ENCODE measurements at places on chromosomes 2 and 18.

DNA sequence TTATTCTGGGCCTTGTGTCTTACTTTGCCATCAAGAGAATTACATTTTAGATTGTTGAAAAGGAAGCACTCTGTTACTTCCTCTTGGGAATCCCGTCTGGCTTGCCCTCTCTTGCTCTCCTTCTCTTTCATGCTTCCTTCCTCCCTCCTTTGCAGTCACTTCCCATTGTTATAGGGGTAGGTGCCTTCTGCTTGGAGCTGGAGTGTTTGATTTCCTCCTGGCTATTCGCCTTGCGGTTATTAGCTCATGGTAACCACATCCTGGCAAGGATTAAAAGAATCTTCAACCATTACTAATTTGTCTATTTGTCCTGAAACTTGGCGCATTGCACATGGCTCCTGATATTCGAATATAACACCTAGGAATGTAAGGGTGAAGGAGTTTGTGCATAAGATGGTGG lies 115.0 kb downstream of the CERS6 start:
- DNase-seq, result no peak

DNA sequence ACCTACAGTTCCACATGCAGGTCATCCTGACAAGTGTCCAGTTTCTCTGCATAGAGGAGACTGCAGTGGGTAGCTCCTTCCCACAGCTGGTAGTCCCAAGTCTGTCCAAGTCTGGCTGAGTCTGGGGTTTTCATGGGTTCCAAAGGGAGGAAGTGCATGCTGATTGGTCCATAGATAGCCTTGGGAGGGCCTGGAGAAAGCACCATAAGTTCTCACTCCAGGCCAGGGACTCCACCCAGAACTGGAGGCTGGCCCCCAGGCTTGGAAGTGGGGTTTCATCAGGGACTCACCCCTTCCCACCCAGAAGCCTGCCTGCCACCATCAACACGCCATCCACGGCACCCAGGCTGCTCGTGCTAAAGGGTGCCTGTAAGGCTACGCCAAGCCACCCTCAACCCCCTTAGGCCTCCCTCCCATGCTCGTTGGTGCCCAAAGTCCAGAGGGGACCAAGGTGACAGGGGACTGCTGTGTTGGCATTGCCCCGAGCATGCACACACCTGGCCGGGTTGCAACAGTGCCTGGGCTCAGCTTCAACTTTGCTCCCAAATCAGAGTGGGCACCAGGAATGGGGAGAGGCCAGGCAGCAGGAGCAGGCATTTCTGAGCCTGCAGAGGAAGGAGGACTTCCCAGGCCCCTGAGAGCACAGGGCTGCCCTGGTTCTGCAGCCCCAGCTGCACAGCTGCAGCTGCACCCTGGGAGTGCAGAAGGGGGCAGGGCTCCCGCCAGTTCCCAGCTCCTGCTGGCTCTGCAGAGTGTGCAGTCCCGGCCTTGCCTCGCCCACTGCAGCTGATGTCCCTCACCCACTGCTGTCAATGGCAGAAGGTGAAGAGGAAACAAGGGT lies 116.5 kb upstream of the MAP2 start:
- DNase-seq, result no peak

DNA sequence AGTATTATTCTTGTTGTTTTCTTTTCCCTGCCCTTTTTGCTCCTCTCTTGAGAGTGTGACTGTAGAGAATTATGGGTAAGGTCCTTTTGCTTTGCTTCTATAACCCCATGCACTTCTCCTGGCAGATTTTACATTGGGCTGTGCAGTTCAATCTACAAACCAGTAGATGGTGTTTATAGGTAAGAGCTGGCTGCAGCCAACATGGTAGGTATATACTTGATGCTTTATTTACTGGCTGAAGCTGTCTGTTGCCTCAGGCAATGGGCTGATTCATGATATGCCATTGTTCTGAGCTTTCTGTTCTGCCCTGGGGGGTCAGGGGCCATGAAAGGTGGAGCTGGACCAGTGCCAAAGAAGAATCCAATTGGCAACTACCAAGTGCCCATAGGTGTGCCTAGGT lies 48.3 kb upstream of the MYL1 start:
- DNase-seq, result no peak

DNA sequence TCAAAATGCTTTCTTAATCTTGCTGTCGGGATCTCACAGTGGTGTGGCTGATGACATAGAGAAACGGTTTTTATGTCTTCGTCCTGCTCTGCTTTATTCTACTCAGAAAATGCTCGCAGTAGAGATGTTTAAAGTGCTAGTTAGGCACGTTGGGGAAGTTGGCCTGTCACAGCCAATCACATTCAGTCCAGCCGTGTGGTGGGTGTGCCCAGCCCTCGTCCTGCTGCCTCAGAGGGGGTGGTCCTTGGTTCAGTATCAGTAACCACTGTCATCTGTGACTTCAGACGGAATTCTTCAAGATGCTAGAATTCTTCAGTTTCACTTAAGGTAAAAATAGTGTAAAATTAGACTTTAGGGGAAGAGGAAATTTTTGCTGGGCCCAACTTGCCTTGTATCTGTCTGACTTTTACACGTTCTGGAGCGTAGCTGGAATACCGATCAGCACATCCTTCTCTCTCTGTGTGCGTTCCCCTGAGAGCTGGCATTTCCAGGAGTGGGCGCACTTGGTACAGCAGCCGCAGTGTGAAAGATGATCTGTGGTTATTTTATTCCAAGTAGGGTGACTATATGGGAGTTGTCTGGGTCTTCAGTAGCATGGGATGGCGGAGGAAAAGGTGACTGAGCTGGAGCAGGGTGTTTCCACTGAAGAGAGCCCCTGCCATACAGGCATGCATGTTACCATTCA lies 18.5 kb downstream of the TRAF3IP1 start:
- DNase-seq, result no peak

- no peak for DNase-seq
These were observed 82.3 kb downstream of the TWIST2 start for GRCh38 chr2:238930216-238930615.

DNA sequence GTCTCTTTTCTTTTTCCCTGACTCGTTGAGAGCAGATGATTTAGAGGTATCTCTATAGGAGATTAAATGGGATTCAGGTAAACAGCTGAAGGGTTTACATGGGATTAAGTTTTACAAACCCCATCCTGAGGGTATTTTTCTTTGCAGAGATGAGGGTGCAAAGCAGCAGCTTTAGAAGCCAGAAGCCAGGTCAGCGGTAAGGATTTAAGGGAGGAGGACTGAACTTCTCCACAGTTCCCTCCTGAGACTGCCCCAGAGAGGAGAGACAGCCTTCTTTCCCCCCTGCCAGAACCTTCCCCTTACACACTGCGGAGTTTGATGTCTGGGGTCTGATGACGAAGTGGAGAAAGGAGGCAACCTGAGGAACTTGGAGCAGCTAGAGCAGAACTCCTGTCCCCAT lies 220.1 kb downstream of the PRKCE start:
- no peak for DNase-seq

- no peak for DNase-seq
These were observed 54.9 kb downstream of the R3HDM1 start for GRCh38 chr2:135586148-135586547.

- DNase-seq, result no peak
These were observed 10.0 kb downstream of the FLACC1 start for GRCh38 chr2:201347138-201347537.

GRCh38 chr2:105375001-105375561 lies 23.8 kb downstream of the FHL2 start:
- no peak for DNase-seq

DNA sequence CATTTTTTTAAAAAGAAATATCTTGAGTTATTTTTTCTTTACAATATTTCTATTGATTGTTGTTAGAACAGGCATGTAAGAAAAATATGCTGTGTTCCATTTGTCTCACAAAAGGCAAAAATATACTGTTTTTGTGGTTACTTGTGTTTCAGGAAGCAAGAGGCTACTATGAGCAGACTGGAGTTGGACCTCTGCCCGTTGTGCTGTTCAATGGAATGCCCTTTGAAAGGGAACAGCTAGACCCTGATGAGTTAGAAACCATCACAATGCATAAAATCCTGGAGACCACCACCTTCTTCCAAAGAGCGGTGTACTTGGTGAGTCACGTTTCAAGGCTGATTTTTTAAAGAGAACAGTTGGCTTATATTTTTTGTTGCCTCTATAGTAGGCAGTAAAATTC lies 54.7 kb downstream of the UGGT1 start:
- DNase-seq, result no peak

DNA sequence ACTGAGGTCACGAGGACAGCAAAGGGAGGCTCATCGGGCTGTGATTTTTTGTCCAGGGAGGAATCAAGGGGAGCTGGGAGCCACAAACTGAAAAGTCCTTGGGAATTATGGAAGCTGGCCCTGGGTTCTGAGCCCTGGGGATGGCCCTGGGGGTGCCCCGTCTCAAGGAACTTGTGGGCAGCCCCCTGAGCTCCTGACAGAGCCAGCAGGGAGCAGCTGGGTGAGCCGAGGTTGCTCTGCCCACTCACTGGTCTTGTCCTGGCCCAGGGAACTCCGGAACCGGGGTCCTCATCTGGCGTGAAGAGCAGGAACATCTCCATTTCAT lies 61.3 kb upstream of the HDAC4 start:
- DNase-seq, result no peak

DNA sequence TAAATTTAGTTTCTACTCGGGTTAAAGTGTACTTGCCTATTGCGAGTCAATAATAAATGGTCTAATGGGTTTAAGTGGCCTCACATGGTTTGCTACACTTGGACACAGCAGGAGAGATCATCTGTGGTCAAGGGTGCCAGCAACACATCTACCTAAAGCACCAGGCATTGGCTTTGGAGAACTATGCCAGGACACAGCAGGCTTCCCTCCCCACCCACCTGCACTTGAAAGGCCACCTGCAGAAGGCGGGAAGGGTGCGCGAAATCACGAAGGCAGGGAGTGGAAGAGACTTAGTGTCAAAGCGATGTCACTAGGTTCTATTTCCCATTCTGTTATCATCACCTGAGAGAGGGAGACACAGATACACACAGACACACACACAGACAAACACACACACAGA lies 44.5 kb downstream of the MYT1L start:
- no peak for DNase-seq

DNA sequence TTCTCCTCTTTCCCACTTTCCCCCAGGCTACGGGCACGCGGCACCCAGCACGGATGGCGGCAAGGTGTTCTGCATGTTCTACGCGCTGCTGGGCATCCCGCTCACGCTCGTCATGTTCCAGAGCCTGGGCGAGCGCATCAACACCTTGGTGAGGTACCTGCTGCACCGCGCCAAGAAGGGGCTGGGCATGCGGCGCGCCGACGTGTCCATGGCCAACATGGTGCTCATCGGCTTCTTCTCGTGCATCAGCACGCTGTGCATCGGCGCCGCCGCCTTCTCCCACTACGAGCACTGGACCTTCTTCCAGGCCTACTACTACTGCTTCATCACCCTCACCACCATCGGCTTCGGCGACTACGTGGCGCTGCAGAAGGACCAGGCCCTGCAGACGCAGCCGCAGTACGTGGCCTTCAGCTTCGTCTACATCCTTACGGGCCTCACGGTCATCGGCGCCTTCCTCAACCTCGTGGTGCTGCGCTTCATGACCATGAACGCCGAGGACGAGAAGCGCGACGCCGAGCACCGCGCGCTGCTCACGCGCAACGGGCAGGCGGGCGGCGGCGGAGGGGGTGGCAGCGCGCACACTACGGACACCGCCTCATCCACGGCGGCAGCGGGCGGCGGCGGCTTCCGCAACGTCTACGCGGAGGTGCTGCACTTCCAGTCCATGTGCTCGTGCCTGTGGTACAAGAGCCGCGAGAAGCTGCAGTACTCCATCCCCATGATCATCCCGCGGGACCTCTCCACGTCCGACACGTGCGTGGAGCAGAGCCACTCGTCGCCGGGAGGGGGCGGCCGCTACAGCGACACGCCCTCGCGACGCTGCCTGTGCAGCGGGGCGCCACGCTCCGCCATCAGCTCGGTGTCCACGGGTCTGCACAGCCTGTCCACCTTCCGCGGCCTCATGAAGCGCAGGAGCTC lies 35.4 kb downstream of the KCNK3 start:
- no peak for DNase-seq

- no peak for DNase-seq
These were observed 137.9 kb downstream of the ZNF516 start for GRCh38 chr18:76357174-76357573.

DNA sequence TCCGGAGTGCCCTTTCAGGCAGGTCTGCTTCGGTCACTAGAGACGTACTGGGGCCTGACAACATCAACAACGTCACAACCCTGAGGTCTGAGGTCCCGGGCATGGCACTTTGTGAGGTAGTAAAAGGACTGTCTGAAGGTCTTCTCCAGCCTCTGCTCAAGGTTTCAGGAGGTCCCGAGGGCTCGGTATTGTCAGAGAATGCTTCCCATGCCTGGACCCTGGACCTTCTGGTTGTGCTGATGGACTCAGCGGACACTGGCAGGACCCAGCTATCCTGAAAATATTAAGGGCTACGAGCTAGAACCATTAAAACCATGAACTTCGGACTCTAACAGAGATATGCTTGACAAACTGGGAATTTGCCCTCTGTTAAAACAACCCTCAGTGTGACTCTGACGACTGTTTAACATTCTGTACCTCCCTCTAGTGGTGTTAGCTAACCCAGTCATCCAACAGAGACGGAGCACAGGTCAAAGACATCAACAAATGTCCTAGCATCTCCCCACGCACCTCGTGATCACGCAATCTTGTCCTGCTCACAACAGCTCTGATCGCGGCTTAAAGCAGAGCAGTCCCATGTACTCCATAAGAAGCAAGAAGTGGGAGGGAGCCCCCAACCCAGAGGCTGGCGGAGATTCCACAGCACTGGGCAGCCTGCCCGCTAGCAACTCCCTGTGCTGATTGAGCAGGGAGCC lies 96.5 kb downstream of the CCDC93 start:
- peak; percentile 42 for DNase-seq

DNA sequence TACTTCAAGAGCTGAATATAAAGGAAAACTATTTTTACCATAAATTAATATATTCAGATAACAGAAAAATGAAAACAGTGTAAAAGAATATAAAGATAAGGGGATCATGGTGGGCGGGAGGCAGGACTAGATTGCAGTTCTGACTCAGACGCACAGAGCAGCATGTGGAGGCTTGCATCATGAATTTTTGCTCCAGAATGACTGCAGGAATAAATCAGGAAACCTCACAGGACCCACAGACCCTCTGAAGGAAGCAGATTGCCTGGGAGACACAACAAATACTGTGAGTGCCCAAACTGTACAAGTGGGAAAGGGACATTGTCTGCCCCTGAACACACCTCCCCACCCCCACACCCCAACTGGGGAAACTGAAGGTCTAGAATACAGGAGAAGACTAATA lies 19.2 kb upstream of the SIGLEC15 start:
- DNase-seq, result no peak

- DNase-seq, result no peak
These were observed 4.6 kb downstream of the NEU2 start for GRCh38 chr2:233037078-233037477.

DNA sequence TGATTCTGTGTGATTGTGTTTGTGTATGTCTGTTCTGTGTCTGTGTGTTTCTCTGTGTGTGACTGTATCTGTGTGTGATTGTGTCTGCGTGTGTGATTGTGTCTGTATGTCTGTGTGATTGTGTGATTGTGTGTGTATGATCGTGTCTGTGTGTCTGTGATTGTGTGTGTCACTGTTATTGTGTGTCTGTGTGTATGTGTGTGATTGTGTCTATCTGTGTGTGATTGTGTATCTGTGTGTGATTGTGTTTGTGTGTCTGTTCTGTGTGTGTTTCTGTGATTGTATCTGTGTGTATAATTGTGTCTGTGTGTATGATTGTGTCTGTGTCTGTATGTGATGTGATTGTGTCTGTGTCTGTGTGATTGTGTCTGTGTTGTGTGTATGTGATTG lies 11.7 kb upstream of the KLHL30 start:
- no peak for DNase-seq
